ENCODE measurements at places on chromosomes 11 and 22. TPM values are rescaled to one million over a fixed set of nuclear protein-coding genes. Genes with fewer than 3 reads are reported as not detected.

The RAB38 gene
- total RNA-seq = 1.2 TPM

The CD3E gene
- not detected for total RNA-seq

The CECR2 gene
- not detected for total RNA-seq

The FGF4 gene
- 0.08 TPM for total RNA-seq

The SH3BP1 gene
- 4.6 TPM for total RNA-seq

The DDX25 gene
- total RNA-seq = under 0.01 TPM

The CFAP300 gene
- 12.7 TPM for total RNA-seq

The DGKZ gene
- total RNA-seq = 27.1 TPM

The GLYAT gene
- not detected for total RNA-seq

The MRGPRF gene
- total RNA-seq = 41.8 TPM

The MIAT gene
- 0.72 TPM for total RNA-seq

The SLN gene
- total RNA-seq = not detected

The SPDYC gene
- not detected for total RNA-seq

The OR5B21 gene
- not detected for total RNA-seq

The BCO2 gene
- total RNA-seq = 1.5 TPM

The TMEM132A gene
- 17.9 TPM for total RNA-seq

The NAV2 gene
- total RNA-seq = 6.5 TPM

The MMP13 gene
- not detected for total RNA-seq

The BLID gene
- 30.6 TPM for total RNA-seq

The CLNS1A gene
- total RNA-seq = 419 TPM

The NCF4 gene
- total RNA-seq = not detected

The ZNF214 gene
- total RNA-seq = 2.9 TPM

The ADAMTS15 gene
- total RNA-seq = 8.6 TPM

All from fibroblast of the aortic adventitia (primary cell).